ENCODE measurements at places on chromosomes 6 and 20. TPM values are rescaled to one million over a fixed set of nuclear protein-coding genes. Genes with fewer than 3 reads are reported as not detected.
A peak's percentile ranks its signal among the peaks of the same experiment; 100 is the strongest.

C20orf202 gene
- not detected for total RNA-seq

DNA sequence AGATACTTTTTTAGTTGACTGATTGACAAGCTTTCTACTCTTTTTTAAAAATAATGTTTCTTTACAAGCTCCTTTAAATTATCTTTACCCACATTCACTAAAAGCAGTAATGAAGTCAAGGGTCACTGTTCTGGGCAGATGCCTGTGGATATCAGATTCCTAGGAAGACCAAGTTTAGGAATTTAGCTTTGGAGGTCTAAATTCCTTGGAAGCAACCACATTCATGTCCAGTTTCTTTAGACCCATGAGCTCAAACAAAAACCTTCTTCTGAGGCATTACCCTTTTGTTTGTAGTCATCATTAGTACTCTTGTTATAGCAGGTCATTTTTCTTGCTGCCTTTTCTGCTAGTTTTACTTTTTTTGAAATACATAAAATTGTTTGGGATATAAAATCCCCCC lies 462.9 kb upstream of the JAG1 start:
- DNase-seq, result no peak

DNA sequence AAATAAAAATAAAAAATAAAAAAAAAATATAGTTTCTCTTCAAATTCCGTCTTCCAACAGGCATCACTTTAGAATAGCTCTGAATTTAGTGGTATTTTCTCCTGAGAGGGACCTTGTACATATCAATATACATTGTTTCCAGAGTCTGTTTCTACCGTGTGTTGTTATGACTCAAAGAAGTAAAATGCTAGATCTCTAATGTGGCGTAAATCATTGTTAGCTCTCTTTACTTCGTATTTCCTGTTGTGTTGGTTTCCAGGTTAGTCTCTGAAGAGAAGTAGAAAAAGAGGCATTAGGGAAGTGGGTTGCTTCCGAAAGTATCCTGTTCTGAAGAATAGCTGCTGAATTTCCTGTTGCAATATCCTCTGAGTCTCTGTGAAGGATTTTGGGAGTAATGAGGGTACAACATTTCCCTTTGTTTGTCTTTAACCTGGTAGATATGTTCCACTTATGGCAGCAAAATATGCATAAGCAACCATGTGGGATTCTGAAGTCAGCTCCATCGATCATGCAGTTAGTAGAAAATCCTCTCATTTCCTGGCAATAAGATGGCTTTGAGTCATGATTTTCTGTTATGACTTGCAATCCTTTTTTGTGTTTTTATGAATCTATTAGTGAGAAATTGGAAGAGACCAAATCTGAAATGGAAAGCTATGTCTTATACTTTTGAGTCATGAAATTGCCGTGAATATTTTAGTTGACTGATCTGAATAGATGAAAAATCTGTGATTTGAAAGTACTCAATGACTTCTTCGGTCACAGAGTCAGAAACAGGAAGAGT lies 42.0 kb upstream of the MCHR2 start:
- DNase-seq, result no peak

DNA sequence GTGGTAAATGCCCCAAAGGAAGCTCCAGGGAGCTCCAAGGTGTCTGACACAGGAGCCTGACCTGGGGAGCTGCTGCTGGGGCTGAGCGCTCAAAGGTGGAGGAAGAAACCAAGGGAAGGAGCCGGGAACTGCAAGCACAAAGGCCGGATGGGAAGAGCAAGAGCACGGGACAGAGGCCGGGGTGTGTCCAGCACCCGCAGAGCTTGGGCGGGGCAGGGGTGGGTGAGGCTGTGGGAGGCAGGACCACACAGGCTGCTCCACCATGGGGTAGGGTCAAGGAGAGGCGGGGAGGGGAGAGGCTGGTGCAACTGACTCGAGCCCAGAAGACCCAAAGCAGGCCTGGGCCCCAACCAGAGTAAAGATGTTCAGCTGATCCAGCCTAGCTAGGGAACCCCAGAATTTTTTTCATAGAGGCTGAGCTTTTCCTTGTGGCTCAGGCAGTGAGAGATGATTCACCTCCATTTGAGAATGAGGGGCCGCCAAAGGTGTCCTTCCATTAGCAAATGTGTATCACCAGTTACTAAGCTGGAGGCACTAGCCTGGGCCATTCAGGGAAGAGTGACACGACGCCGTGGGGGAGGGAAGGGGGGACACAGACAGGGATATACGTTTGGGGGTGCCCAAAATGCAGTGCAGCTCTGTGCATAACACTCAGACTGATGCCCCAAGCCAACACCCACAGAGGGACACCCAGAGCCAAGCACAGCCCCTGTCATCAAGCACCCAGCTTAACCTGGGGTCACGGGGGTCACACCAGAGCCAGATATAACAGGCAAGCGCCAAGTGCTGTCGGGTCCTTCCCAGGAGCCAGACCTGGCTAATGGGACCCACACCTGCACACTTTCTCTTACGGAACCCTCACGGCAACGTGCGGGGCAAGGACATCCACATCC lies 21.3 kb upstream of the TLDC2 start:
- peak; percentile 65 for DNase-seq

GRCh38 chr20:10668677-10669368 lies 5.0 kb downstream of the JAG1 start:
- DNase-seq, result no peak

DNA sequence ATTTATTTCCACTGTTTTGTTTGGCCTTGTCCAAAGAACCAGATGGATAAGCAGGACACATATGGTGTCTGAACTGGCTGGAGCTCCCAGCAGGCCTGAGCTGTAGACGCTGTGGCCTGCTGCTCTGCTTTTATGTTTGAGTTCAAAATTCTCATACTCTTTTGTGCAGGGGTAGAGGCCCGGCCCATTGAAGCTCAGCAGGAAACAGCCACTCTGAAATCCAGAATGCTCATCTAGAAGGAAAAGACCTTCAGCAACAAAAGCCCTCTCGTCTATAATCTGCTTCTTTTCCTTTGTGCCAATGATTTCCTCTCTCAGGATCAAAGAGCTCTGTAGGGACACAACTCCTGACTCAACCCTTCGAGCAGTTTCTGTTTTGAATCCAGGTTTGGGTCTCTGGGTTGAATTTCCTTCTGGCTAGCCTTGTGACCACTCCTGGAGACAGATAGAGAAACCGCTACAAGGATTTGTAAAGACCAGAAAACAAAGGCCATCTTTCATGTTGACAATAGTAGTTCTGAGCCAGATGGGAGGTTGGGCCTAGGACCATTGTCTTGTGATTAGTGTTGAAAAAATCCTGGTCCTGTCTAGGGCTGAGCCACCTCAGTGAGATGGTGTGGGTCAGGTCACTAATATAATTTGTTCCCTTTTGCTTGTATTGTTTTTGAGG lies 446.7 kb downstream of the BCKDHB start:
- no peak for DNase-seq
